ENCODE measurements at places on chromosomes 7 and 10.

GRCh38 chr7:98202367-98203195 is 8.7 kb upstream of the BHLHA15 start:
- peak; percentile 28 for DNase-seq

GRCh38 chr7:128357217-128357613 is 4.3 kb downstream of the PRRT4 start:
- DNase-seq, result no peak

- DNase-seq, result no peak
Measured at GRCh38 chr10:89171996-89172395, 35.1 kb downstream of the CH25H start.

DNA sequence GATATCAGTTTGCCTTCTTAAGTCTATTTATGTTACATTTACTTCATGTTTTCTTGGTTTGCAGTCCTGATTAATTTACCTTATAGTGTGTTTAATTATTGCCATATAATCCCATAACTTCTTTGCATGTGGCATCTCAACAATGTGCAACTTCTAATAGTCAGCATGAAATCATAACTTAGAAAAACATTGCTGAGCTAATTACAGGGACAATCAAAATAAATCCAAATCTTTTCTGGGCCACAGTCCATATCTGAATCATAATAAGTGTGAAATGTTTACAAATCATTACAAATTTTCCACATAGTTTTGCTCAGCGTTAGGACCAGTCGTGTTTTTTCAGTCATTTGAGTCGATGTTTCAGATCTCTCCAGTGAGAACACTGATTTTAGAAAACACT is 29.1 kb upstream of the CABCOCO1 start:
- no peak for DNase-seq

DNA sequence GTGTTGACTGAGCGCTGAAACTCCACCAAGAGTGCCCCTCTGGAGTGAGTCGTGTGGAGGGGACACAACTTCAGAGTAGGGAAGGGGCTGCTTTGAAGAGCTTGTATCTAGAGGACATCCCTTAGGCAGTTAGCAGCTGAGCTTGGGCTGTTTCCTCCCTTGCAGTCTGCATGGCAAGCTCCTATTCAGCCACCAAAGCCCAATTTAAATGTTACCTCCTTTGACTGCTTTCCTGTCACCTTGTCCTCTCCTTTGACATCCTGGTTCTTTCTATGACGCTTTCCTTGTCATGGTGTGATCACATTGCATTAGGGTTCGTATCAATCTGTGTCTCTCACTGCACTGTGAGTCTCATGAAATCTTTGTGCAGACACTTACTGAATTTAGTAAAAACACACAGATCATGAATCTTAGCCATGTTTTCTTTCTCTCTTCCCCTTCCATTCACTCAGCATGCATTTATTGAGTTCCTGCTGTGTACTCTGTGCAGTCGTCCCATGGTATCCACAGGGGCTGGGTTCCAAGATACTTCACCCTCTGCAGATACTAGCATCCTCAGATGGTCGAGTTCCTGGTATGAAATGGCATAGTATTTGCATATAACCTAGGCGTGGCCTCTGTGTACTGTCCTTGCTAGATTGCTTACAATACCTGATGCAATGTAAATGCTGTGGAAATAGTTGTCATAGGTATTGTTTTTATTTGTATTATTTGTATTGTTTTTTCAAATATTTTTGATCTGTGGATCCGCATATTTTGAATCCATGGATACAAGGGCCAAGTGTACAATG is 228.5 kb downstream of the CCDC3 start:
- no peak for DNase-seq

DNA sequence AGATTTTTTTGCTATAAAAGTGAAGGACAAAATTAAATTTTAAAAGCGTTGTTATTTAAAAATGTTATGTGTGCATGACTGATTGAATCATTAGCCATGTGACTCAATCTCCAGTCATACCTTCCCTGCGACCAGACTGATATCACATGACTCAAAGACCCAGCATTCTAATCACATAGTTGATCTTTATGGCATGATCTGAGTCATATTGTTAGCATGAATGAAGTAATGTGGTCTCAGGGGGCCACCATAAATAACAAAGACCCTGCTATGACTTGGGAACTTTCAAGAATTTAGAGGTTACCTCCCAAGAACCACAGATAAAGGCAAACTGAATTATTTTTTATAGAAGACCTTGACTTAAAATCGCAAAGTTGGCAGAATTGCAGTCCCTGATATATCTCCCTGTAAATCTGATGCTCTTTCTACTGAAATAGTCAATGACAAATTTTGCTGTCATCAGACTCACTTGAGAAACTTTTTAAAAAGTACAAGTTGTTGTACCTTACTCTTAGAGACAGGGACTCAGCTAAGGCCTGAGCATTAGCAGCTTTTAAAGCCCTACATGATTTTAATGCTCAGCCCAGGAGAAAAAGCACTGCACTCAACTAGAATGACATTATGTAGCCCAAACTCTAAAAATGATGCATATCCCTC is 717.3 kb downstream of the XPNPEP1 start:
- no peak for DNase-seq

DNA sequence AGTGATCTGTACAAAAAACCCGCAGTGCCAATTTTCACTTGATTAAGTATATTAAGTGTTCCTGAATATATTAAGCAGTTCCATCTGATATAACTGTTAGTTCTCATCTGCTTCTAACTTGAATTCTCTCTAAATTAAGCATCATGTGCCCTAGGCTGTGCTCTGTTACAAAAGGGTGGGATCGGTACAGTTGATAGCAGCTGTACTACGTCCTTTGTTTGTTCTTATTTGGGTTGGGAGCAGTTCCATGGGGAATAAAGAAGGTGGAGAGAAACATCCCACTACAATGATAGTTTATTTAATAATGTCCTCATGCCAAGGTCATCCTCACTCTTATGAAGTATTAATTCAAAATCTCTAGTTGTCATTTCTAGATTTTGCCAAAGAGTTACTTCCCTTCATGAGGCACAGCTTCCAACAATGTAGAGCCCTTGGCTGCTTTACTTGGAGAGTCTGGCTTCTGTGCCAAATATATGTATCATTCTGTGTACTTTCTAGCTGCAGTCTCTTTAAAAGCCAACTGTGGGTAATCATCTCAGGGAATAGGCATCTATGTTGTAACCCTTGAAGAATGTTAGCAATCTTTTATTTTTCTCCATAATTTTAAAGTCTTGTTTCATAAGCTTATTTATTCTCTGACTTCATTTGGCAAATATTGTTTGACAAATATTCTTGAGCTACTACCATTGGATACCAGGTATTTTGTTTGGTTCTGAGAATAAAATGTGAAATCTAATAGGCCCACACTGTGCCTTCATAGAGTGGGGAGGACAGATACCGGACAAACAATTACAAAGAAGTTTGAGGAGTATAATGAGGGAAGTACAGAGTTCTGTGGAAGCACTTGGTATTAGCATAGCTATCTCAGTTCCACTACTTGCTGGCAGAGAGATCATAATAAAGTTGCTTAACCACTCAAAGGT is 22.4 kb upstream of the AHR start:
- DNase-seq, result no peak

DNA sequence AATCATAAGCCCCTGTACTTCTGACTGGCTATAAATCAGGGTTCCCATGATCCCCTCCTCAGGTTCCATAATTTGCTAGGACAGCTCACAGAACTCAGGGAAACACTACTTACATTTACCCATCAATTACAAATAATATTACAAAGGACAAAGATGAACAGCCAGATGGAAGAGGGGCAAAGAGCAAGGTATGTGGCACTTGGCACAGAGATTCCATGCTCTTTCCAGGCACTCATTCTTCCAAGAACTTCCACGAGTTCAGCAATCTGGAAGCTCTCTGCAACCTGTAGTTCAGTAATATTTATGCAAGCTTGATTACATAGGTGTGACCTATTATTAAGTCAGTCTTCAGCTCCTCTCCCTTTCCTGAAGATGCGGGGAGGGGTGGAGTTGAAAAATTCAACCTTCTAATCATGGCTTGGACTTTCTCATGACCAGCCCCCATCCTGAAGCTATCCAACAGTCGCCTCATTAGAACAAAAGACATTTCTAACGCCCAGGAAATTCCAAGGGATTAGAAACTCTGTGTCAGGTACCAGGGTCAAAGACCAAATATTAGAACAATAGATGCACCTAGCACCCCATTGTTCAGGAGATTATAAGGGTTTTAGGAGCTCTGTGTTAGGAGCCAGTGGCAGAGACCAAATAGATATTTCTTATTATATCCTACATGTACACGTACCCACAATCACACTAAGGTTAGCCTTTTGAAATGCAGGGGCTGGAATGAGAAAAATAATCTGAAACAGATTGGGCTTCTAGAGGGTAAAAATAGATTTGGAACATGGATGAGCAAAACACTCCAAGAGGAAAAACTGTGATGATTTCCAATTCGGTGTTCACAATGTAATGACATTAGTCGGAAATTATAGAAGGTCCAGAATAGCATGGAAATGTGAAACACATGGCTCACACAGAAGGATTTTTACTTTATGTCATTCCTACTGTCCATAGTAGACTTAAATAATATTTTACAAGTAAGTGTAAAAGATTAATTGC is 7.0 kb downstream of the ANKMY2 start:
- DNase-seq, result no peak

Data from activated CD8-positive, alpha-beta memory T cell treated with anti-CD3 and anti-CD28 coated beads for 1 hour (primary cell).